ENCODE measurements at places on chromosomes 1 and 21. TPM values are rescaled to one million over a fixed set of nuclear protein-coding genes. Genes with fewer than 3 reads are reported as not detected.

DNA sequence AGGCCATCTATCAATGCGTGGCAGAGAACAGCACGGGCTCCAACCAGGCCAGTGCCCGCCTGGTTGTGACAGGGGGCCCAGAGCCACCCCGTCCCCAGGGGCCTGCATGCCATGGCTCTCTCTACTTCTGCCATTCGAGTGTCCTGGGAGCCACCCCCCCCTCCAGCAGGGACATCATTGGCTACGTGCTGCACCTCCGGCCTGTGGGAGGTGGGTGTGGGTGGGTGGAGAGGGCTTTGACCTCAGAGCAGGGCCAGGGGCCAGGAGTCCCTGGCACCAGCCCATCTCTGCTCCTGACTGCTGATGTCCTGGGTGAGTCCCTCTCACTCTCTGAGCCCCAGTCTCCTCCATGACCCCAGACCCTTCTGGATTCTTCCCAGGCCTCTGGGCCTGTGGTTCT lies 25.3 kb downstream of the SLC27A3 start:
- H3K4me1 ChIP-seq, result peaks cover 34% of the 10 kb centered on the region
- DNase-seq, result no peak
- H3K27ac ChIP-seq, result no peak overlapping the region
- no peaks in the 10 kb centered on the region for H3K27me3 ChIP-seq

The TAS1R1 gene
- not detected for total RNA-seq

DNA sequence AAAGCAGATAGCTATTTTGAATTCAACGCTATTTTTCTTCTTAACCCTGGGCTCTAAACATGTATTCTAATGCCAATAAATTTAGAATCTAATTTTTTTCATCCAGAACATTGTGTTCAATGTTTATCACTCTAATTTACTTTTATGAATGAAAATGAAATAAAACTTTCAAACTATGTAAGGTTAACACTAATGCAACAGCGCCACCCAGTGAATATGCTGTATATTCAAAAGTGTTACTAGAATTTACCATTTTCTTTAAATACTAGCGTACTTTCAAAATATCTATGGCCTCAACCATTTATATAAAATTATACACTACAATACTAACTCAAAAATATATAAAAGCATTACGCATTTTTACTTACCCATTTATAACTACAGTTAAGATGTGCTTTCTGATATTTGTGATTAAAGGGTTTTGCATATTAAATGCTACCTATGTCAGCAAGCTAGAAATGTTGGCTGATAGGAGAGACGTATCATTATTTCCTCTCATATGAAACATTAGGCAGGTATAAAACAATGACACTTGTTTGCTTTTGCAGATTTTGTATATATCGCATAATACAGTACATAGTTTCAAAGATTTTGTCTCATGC lies 5.9 kb upstream of the NUF2 start:
- H3K4me1 ChIP-seq, result peaks cover 1% of the 10 kb centered on the region
- H3K27me3 ChIP-seq, result no peaks in the 10 kb centered on the region
- peak; percentile 49 for DNase-seq
- no peak overlapping the region for H3K4me3 ChIP-seq
- no peaks in the 10 kb centered on the region for H3K36me3 ChIP-seq

- H3K36me3 ChIP-seq, result no peaks in the 10 kb centered on the region
- no peaks in the 10 kb centered on the region for H3K27me3 ChIP-seq
- H3K4me3 ChIP-seq, result no peak overlapping the region
- no peak overlapping the region for H3K27ac ChIP-seq
- DNase-seq, result no peak
Measured at GRCh38 chr1:168676029-168676812, 52.8 kb downstream of the DPT start.

DNA sequence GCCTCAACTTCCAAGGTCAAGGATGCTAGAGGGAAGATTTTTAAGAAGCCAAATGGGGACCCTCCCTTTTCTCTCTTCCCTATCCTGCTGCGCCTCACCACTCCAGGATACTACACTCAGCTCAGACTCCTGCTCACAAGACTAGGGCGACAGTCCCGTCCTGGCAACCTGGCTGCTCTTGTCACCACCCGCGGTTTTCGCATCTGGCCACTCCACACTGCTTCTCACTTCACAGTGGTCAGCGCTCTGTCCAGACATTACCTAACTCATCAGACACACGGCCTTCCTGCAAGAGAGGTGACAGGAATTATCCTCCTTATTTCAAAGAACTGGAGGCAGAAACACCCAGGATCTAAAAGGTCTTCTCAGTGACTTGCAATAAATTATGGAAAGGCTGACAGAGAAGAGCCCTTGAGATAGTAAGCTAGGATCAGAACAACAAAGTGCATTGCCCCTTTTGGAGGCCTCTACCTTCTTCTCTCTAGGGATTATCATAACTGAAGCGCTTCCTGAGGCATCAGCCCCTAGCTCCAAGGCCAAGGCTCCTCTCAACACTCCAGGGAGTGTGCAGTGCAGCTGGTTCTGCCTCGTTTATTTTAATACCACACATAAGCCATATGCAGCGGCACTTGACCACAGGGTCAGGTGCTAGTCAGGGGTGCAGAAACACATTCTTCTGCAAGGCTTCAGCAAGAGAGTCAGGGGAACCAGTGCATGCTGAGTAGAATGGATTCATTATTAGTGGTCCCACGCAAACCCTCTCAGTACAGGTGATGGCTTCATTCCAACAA lies 41.9 kb downstream of the ASTN1 start:
- no peaks in the 10 kb centered on the region for H3K36me3 ChIP-seq
- H3K4me3 ChIP-seq, result no peak overlapping the region
- no peaks in the 10 kb centered on the region for H3K27me3 ChIP-seq
- no peaks in the 10 kb centered on the region for H3K4me1 ChIP-seq
- no peak for DNase-seq

DNA sequence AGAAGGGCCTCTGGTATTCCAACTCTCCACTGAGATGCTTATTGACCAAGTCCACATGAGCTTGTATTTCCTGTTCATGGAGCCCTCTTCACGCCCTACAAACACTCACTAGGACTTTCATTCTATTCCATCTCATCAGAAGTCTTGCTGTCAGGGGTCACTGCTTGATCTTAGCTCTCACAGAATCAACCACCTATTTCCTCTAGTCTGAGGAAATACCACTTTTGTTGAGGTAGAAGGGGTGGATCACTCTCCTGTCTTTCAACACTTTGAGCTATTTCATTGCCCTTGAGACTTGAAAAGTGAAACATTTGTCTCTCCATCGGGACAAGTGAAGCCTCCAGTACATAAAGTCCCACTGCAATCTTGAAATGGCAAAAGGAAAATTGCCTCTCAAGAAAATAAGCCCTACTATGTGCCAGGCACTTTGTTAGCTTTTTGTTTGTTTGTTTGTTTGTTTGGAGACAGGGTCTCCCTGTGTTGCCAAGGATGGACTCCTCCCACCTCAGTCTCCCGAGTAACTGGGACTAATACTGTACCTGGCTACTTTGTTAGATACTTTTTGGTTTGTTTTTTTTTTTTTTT lies 19.8 kb upstream of the FAM110D start:
- no peak for DNase-seq
- no peak overlapping the region for H3K27ac ChIP-seq
- no peaks in the 10 kb centered on the region for H3K4me1 ChIP-seq
- H3K4me3 ChIP-seq, result no peak overlapping the region

The REN gene
- total RNA-seq, result not detected

DNA sequence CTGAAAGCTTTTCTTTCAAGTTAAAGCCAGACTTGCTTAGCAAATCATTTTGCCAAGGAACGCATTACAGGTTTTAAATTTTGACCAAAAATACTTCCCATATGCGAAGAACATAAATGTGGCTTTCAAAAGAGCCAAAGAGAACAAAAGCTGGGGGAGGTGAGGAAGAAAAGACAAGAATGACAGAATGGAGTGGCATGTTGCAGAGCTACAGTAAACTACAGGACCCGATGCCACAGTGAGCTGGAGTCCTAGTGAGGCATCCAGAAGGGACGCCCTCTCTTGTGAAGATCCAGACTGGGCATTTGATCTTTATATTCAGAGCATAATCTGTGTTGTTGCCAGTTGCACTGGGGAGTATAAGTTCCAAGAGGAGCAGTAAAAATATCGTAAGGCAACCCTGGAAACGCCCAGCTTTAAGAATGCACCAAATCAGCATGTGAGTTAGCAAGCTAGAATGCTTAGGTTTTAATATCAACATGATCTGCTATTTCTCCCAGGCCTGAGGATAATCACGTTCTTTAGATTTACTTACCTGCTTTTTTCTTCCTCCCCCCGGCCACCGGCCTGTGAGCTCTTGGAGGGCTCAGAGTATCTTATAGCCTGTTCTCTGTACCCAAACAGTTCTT lies 48.4 kb upstream of the HOOK1 start:
- no peak for DNase-seq
- H3K27ac ChIP-seq, result no peak overlapping the region
- H3K27me3 ChIP-seq, result no peaks in the 10 kb centered on the region

The PLA2G2D gene
- total RNA-seq, result 1.7 TPM

The MORN1 gene
- total RNA-seq, result 30.4 TPM

- no peak overlapping the region for H3K4me3 ChIP-seq
- no peaks in the 10 kb centered on the region for H3K36me3 ChIP-seq
- no peaks in the 10 kb centered on the region for H3K4me1 ChIP-seq
- no peaks in the 10 kb centered on the region for H3K27me3 ChIP-seq
Measured at GRCh38 chr21:46211786-46212720, 16.5 kb downstream of the LSS start.

DNA sequence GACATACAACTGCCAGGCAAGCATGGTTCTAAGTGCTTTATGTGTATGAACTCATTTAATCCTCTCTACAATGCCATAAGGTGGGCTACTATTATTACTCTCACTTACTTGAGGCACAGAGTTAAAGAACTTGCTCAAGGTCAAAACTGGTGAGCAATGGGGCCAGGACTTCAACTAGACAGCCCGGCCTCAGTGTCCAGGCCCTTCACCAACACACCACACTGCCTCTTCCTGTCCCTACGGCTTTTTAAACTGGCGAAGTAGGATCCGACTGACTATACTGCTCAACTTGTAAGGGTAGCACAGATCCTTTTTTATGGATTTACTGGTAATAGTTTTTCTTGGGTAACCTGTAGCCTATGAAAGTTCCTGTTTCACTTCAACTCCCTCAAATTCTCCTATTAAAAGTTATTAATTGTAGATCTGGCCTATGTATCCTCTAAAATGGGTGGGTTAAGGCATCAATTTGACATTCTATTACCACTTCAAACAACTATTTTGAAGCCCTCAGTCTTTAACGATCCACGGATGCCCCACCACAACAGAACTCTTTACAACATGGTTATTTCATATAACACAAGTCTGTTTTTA lies 4.3 kb downstream of the ERRFI1 start:
- peaks cover 5% of the 10 kb centered on the region for H3K27me3 ChIP-seq
- peaks cover 14% of the 10 kb centered on the region for H3K4me1 ChIP-seq
- H3K36me3 ChIP-seq, result no peaks in the 10 kb centered on the region
- no peak overlapping the region for H3K4me3 ChIP-seq

The PGLYRP4 gene
- not detected for total RNA-seq

- H3K4me3 ChIP-seq, result no peak overlapping the region
- no peak overlapping the region for H3K27ac ChIP-seq
- H3K4me1 ChIP-seq, result peaks cover 13% of the 10 kb centered on the region
- no peaks in the 10 kb centered on the region for H3K27me3 ChIP-seq
Measured at GRCh38 chr1:64769482-64769881, 24.6 kb downstream of the RAVER2 start.

GRCh38 chr1:220732137-220732536 lies 16.0 kb upstream of the MTARC2 start:
- H3K4me3 ChIP-seq, result no peak overlapping the region
- no peak for DNase-seq
- peaks cover 11% of the 10 kb centered on the region for H3K4me1 ChIP-seq
- no peaks in the 10 kb centered on the region for H3K27me3 ChIP-seq
- H3K27ac ChIP-seq, result no peak overlapping the region
- H3K36me3 ChIP-seq, result no peaks in the 10 kb centered on the region

DNA sequence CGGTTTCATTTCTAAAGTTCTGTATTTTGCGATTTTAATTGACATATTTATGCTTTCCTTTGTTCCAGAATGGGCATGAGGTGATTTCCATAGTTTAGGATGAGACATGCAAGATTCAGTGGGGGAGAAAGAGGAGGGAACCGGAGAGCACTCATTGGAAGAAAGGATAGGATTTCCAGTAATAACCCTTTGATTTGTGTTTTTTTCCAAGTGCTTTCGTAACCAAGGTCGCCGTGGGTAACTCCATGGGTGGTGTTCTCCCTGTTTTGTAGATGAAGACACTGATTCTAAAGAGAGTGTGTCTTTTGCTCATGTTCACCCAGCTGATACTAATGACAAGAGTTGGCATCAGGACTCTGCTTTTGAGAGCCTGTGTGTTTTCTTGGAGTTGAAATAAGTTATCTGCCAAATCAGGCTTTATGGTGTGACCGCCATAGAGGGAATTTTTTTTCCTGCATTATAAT lies 170.1 kb downstream of the DHRS3 start:
- H3K4me3 ChIP-seq, result no peak overlapping the region
- no peak overlapping the region for H3K27ac ChIP-seq
- peaks cover 20% of the 10 kb centered on the region for H3K36me3 ChIP-seq

The OR2AK2 gene
- 0.39 TPM for total RNA-seq

GRCh38 chr1:53190210-53190611 lies 6.4 kb upstream of the CPT2 start:
- no peaks in the 10 kb centered on the region for H3K27me3 ChIP-seq
- H3K4me1 ChIP-seq, result no peaks in the 10 kb centered on the region
- no peak overlapping the region for H3K4me3 ChIP-seq

GRCh38 chr1:81702903-81703302 lies 97.8 kb upstream of the ADGRL2 start:
- no peaks in the 10 kb centered on the region for H3K36me3 ChIP-seq
- no peaks in the 10 kb centered on the region for H3K27me3 ChIP-seq
- H3K4me1 ChIP-seq, result no peaks in the 10 kb centered on the region
- no peak overlapping the region for H3K27ac ChIP-seq

DNA sequence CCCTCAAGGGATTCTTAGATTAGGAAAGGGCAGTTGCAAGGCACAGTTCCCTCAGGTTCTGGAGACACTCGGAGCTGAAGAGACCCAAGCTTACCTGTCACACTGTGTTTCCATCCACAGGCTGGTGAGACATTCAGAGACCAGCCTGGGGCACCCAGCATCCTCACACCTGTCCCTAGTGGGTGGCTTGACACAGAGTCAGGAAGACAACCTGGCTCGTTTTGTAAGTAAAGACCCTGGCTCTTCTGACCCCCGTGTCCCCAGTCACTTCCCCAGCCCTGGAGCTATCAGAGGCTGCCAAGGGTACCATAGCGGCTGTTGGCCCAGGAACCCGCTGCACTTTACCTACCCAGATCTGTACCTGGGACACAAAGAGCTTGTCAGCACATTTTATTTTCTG lies 409.8 kb downstream of the MATN1 start:
- DNase-seq, result no peak
- H3K27me3 ChIP-seq, result no peaks in the 10 kb centered on the region
- H3K4me1 ChIP-seq, result no peaks in the 10 kb centered on the region
- no peaks in the 10 kb centered on the region for H3K36me3 ChIP-seq
- H3K27ac ChIP-seq, result no peak overlapping the region
- no peak overlapping the region for H3K4me3 ChIP-seq

DNA sequence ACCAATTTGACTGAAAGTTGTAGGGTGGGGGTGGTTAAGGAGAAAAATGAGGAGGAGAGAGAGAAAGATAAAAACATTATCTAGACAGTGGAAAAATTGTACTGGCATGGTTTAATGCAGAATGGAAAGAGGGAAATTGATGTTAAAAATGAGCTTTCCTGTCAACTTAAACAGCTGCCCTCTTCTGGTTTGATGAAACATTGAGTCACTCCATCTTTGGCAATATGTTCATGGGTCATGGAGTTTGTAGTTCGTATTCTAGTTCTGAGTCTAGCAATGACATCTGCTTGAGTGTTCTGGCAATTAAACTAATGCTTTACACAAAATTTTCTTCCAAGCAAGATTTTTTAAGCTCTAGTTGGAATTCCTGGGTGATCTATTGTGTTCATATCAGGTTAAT lies 9.6 kb downstream of the ZNF648 start:
- no peak overlapping the region for H3K4me3 ChIP-seq
- no peak for DNase-seq
- peaks cover 5% of the 10 kb centered on the region for H3K27me3 ChIP-seq
- no peaks in the 10 kb centered on the region for H3K4me1 ChIP-seq
- H3K27ac ChIP-seq, result no peak overlapping the region
- H3K36me3 ChIP-seq, result no peaks in the 10 kb centered on the region

The SPTA1 gene
- not detected for total RNA-seq
